ENCODE measurements at places on chromosomes 2 and 18. TPM values are rescaled to one million over a fixed set of nuclear protein-coding genes. Genes with fewer than 3 reads are reported as not detected.

GRCh38 chr18:49547701-49548100 lies 14.2 kb upstream of the LIPG start:
- no peak for DNase-seq

- no peak for DNase-seq
These were observed 36.3 kb downstream of the SLC35F5 start for GRCh38 chr2:113720167-113720566.

The UGT1A1 gene
- not detected for total RNA-seq

- DNase-seq = no peak
These were observed 95.4 kb upstream of the SMAD7 start for GRCh38 chr18:49046125-49046524.

GRCh38 chr2:165745916-165746315 lies 48.1 kb downstream of the GALNT3 start:
- no peak for DNase-seq

GRCh38 chr2:84958135-84959059 lies 12.6 kb upstream of the KCMF1 start:
- no peak for DNase-seq

The FOXI3 gene
- total RNA-seq = not detected

DNA sequence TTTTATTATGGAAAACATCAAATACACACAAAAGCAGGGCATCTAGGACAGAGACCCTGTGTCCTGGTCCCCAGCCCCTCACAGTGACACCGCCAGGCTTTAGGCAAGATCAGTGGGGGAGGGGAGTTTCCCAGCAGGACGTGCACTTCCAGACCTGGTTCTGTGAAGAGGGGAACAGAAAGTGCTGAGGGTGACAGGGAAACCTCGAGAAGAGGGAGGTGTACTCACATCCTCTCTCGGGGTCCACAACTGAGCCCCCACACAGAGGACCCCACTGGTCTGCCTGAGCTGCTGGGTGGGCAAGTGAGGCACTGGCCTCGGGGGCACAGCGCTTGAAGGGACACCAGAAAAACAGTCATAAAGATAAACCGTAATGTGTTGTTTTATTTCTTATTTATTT lies 4.4 kb upstream of the GPR35 start:
- DNase-seq = peak; percentile 10

DNA sequence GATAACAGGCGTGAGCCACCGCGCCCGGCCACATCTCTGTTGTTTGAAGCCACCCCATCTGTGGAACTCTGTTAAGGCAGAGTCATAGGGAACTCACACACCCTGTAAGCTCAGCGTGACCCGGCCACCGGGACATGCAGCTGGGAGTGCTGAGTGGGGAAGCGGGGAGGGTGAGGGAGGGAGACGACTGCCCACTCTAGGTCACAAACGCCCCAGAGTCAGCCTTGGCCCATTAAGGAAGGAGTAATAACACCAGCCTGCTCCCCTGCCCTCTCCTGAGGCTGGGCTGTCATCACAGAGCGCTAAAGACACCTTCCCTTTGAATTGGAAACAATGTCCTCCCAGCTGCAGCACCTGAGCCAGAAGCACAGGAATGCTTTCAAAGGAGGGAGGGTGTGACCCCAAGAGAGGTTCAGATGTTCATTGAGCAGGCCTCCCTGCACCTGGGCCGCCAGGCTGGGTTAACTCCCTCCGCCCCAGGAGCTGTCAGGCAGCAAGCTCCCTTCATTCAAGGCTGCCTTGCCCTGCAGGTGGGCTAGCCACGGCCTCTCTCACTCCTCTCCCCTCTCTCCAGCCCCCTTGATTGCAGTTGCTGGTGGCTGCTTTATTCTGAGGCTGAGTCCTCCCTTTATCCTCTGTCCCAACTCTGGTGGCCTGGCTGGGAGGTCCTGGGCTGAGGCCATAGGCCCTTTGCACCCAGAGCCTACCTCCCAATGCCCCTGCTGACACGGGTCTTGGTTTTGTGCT lies 77.2 kb upstream of the HPCAL1 start:
- no peak for DNase-seq

The SERPINB13 gene
- total RNA-seq = not detected

DNA sequence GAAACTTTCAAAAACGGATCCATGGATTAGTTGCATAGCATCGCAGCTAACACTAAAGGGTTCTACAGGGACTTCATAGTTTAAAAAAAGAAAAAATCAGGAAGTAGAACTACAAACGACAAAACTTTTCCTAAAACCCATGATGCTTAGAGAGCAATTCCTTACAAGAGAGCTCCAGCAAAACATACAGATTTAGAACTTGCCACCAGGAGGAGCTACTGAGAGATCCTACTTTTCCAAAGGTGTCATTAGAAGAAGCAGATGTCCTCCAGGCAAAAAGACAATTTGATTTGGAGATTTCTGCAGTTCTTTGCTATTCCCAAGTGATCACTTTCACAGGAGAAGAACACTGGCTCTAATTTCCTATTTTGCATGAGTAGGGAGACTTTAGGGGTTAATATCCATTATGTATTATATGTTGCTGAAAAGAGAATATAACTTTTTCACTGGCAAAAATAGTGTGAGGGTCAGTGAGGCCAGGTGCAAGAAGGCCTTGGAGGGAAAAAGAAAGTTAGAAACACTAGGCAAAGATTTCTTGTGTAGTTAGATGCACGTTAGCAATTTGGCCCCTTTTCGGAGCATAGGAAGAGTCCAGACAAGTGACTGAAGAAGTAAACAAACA lies 436.2 kb downstream of the SUCLG1 start:
- peak; percentile 9 for DNase-seq

- DNase-seq = peak; percentile 74
These were observed 52.5 kb downstream of the ZNF236 start for GRCh38 chr18:76874642-76875389.

- DNase-seq = no peak
These were observed 98.0 kb downstream of the ADCYAP1 start for GRCh38 chr18:1002653-1003178.

GRCh38 chr2:75260946-75261345 lies 61.6 kb upstream of the TACR1 start:
- no peak for DNase-seq

GRCh38 chr2:66427300-66427699 lies 7.6 kb upstream of the MEIS1 start:
- DNase-seq = no peak

The SLC4A1AP gene
- total RNA-seq = 23.8 TPM

The CPS1 gene
- total RNA-seq = 3.5 TPM

GRCh38 chr2:43038696-43039094 lies 187.7 kb downstream of the ZFP36L2 start:
- DNase-seq = no peak

DNA sequence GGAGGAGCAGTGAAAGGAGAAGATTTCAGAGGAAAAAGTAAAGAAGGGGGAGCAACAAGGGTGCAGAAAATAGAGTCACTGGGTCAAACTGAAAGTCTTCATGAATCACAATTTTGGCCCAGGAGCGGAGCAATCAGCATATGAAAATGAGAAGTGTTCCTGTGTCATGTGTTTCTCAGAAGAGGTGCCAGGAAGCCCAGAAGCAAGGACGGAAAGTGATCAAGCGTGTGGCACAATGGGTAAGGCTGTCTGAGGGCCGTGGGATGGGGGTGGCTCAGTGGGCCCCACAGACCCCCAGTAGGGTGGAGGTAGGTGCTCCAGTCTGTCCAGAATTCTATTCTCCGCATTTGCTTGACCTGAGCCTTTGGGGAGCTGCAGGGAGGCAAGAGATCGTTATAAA lies 44.2 kb downstream of the SP140 start:
- peak; percentile 57 for DNase-seq

GRCh38 chr2:196592331-196592910 lies 47.1 kb upstream of the CCDC150 start:
- DNase-seq = peak; percentile 17

DNA sequence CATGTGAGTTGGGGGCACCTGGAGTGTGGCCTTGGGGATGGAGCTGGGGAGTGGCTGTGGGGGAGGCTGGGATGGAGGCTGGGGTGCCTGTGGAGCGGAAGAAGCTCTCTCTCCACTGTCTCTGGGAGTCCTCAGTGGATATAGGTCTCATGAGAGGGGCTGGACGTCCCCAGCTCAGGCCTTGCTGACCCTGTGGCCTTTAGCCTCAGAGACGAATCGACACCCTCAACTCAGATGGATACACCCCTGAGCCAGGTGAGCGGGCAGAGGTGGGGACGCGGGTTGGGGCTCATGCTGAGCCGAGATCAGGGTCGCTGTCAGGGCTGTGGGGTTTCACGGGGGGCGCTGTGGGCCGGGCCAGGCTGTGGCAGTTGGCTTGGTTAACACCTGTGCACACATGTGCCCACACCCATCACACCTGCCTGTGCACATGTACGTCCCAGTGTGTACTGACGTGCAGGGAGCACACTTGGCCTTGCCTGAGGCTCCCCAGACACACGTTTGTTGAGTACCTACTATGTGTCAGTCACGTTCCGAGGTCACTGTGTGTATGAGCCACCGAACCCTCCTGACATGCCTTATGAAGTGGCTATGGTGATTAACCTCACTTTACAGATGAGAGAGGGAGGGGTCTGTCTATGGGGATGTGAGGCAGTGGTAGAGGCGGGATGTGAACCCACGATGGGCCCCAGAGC lies 20.1 kb downstream of the ZAP70 start:
- DNase-seq = no peak

The MYOM1 gene
- 0.95 TPM for total RNA-seq

- no peak for DNase-seq
These were observed 678 bp upstream of the UBE2E3 start for GRCh38 chr2:180979749-180980105.

The OTOS gene
- not detected for total RNA-seq

GRCh38 chr2:165803123-165803760 lies 9.2 kb upstream of the GALNT3 start:
- no peak for DNase-seq

The THSD7B gene
- not detected for total RNA-seq

The MFSD6 gene
- 35.4 TPM for total RNA-seq

- no peak for DNase-seq
These were observed 357.1 kb downstream of the SOCS6 start for GRCh38 chr18:70645971-70646370.

GRCh38 chr2:19607931-19608771 lies 249.7 kb upstream of the OSR1 start:
- no peak for DNase-seq

GRCh38 chr2:3769766-3770165 lies 66.4 kb downstream of the DCDC2C start:
- DNase-seq = no peak

DNA sequence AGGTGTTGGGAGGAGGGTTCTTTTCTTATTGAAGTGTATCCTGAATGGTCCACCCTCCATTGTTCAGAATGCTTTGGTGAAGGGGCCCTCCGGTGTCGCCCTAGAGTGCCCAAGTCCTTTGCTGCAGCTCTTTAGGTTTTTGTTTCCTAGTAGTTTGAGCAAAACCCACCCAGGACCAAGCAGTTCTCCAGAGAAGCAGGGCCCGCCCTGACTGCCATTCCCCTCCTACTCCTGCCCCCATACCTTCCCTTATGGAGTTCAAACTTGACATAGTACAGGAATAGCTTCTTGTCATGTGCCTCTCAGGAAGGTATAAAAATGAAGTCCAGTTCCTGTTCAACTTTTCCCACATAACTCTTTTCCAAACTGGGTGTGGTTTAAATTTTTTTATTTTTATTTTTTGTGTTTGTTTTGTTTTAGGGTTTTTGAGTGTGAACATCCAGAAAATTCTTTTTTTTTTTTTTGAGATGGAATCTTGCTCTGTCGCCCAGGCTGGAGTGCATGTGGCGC lies 5.6 kb downstream of the MERTK start:
- no peak for DNase-seq

The PARD6G gene
- not detected for total RNA-seq

- DNase-seq = no peak
These were observed 86.5 kb upstream of the UGP2 start for GRCh38 chr2:63755216-63755615.

GRCh38 chr2:102506743-102507142 lies 33.7 kb downstream of the SLC9A4 start:
- no peak for DNase-seq

- no peak for DNase-seq
These were observed 297.4 kb upstream of the ACVR2A start for GRCh38 chr2:147547440-147547839.

The IRS1 gene
- total RNA-seq = 2.6 TPM
